ENCODE measurements at places on chromosomes 4 and X.

- DNase-seq: no peak
Measured at GRCh38 chrX:105972690-105973386, 65.7 kb downstream of the SERPINA7 start.

GRCh38 chrX:139518475-139518874, 12.1 kb upstream of the F9 start:
- DNase-seq: no peak

- DNase-seq: no peak
Measured at GRCh38 chr4:187088070-187088799, 364.6 kb upstream of the FAT1 start.

GRCh38 chr4:120667102-120667501, 255.4 kb downstream of the PRDM5 start:
- DNase-seq: no peak

DNA sequence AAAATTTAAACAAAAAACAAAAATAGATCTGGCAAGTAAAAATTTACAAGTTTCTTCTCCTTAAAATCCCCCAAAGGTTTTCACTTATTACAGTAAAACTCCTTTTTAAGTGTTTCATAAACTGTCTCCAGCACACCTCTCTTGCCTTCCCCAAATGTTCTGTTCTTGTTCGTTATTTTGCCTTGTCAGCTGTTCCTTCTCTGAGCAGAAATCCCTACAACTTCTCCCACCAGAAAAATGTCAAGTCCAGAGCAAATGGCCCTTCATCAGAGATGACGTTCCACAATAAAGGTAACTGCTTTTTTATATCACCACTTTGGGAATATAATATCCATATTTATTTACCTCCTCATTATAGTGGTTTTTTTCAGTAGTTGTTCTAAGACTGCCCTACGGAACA, 432.1 kb downstream of the ADAM29 start:
- DNase-seq: no peak

DNA sequence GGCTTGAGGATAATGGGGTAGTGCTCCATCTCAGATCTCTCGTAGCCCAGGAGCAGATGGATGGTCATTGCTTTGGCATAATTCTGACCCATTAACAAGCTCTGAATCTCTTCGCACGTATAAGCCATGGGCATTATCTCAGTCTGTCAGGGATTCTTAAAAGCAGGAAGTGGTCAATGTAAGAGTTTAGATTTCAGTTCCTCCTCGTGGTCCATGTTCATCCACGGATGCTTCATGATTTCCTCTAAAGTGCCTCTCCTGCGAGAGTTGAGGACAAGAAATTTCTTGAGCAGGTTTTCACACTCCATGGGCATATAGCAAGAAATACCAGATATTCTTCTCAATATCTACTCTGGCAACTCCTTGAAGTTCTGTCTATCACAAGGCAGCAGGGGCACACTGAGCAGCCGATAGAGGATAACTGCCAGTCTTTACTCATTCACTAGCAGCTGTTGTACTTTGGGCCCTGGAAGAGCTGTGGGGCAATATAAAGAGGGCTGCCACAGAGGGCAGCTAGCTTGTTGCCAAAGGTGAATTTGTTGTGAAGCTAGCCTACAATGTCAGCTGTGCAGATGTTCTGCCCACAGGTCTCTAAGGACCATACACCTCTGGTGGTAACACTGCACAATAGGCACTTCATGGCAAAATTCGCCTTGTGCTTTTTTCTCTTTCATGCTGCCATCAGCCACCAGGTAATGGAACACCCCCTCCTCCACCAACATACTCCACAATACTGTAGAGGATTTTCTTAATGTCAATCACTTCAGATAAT, 52.0 kb upstream of the WDR17 start:
- DNase-seq: no peak

- DNase-seq: no peak
Measured at GRCh38 chr4:37717576-37717975, 31.4 kb upstream of the RELL1 start.

DNA sequence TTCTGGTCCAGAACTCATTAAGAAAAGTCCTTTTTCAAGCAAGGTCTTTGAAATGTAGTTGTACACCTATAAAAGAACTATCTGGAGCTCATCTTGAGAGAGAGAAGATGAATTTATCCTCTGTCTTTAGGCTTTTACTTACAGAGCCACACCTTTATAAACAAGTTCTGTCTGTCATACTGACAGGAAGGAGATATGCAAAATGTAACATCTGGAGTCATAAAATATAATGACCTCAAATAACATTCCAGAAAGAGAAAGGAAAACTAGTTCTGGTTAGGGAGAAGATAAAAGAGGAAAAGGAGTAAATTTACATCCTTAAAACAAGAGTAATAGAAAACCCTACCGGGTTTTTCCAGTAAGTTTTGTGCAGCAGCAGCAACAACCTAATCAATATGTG, 1.3 kb downstream of the INPP4B start:
- DNase-seq: no peak

- no peak for DNase-seq
Measured at GRCh38 chrX:115491766-115492165, 69.2 kb upstream of the PLS3 start.

DNA sequence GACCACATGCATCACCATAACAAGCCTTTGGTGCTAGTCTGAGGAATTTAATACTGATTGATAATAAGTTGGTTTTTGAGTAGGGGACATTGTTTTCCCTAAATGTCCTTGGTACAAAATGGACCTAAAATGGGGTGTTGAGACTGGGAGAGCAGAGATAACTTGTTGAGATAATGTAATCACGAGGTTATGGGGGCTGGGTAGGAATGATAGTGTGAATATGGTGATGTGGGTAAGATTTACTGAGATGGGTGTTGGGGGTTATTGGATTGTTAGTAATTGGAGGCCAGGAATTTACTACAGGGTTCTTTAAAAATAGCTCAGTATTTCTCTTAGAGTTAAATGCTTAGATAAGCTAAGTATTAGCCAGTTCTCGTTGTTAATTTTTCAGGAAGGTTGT, 3.9 kb downstream of the BMP2K start:
- DNase-seq: no peak

Data from stimulated activated CD4-positive, alpha-beta T cell treated with anti-CD3 and anti-CD28 coated beads, Interleukin-12 subunit alpha, Interleukin-12 subunit beta, amount 100 ng/mL, for 24 hours (primary cell).